Amygdala (tissue), 56 donors: ENCODE measurements at places on chromosomes 12 and 14.

GRCh38 chr14:95516554-95517181 lies at the start of gene SYNE3:
Gene SYNE3 (minus strand): TSS chr14:95516650. CDS start chr14:95475821, 40,829 bp downstream.
- DNase-seq, result peak; percentile 47

- DNase-seq, result no peak
Measured at GRCh38 chr12:101783150-101783549, 43.9 kb upstream of the SYCP3 start.

GRCh38 chr12:110635055-110635454 lies 21.1 kb downstream of the TCTN1 start:
- no peak for DNase-seq

- DNase-seq, result no peak
Measured at GRCh38 chr12:54998958-54999510, 14.5 kb upstream of the TESPA1 start.

DNA sequence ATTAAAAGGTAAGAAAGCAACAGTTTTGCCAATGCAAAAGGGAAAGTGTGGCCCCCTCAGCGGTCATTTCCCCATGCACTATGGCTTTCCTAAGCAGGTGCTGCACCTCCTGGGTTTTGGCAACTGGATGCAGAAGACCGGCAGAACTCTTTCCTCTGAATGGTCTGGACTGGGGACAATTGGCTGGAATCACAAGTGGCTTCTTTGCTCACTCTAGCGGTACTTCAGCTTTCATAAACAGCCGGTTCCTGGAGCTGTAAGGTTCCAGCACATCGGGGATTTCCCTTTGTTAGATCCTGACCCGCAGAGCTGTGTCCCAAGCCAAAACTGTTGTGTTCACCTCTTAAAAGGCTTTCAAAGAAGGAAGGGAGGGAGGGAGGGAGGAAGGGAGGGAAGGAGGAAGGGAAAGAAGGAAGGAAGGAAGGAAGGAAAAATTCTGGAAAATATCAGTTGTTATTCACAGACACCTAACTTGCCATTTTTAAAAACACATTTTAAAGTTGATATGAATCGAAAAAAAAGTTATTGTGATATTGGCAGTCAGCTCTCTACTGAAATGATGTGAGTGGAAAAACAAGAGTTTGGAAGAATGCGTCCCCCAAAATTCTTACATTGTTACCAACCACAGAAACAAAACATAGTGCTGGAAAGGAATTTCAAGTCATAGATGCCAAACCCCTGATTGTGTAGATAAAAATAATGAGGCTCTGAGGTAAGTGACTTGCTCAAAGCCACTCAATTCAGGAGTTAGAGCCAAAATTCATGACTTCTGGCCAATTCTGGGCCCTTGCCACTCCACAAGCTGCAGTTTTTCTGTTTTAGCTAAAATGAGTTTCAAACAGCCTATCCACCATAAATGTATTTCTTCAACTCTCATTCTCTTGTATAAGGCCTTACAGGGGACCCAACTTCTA lies 220.6 kb upstream of the HMGA2 start:
- no peak for DNase-seq

DNA sequence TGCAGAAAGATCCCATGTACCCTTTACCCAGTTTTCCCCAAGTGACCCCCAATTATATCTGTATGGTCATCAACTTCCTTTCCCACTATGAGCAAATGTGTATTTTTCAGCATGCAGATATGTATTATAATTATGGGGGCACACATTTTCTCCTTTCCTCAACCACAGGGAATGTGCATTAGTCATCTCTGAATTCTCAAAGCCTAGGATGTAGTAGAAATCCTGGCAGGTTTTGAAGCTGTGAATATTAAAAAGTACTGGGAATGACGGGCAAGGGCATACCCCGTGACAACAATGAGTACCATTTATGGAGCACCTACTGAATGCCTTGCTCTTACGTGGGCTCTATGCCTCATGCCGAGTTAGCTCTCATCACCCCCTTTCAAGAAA lies 71.5 kb downstream of the VWF start:
- no peak for DNase-seq

DNA sequence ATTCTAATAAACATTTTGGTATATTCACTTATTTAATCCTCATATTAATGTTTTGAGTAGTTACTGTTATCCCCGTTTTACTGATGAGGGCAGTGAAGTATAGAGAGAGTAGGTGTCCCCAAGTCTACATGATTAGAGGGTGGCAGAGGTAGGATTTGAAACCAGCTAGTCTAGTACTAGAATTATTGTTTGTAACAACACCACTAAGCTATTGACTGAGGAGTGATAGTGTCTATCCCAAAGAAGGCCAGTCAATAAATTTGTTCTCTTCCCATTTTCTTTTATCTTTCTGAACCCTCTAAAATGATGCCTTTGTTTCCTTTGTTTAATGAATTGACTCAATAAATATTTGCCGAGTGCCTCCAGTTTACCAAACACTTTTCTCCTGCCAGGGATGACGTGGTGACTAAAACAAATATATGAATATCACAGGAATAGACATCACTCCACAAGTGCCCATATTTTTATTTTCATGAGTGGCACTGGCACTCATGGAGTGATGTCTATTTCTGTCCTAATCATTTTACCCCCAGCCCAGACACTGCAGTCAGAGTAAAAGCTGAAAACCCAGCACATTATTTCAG lies 247.5 kb downstream of the SLC16A7 start:
- DNase-seq, result no peak

DNA sequence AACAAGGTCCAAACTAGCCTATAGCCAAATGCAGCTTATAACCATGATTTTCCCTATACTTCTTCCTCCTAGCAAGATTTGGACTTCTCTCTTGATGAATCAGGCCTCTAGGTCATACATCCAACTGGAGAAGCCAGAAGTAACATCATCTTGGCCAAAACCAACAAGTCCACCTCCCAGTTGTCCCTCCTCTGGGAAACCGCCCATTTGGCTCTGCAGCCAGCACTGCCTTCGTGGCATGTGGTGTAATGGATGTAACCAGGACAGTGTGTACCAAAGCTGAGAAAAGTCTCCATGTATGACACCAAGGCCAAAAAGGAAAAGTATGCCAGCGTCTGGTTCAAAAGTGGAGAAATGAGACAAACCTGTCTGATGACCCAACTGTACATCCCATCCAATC lies 59.3 kb upstream of the VASH1 start:
- no peak for DNase-seq

DNA sequence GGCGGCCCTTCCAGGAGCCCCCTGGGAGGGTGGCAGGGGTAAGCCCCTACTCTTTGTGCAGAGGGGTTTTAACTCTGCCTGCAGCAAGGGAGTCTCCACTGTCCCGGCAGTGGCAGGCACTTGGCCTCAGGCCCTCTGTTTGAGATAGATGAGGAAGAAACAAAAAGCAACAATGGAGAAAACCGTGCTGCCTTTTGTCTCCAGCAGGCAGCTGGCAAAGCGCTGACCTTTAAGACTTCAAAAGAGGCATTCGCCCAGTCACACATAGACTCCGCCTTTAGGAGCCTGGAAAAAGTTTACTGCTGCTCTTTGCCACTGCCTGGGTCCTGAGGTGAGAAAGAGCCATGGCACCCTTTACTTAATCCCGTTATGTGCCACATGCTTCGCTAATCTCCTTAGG lies 158.2 kb upstream of the NTF3 start:
- DNase-seq, result no peak

DNA sequence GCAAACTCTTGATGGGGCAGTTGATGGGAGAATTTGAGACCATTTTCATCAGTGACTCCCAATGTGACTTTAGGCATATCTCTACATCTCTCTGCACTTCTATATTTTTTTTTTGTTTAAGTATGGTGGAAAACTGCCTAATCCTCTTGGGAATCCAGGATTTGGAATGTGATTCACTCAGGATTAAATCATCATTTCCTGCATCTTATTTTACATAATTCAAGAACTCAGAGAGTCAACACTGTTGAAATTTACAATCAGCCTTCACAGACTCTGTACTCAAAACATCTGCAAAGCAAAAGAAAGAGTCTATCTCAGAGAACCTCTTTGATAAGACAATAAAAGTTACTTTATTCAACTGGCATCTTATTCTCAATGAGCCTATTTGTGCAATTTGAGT lies 260.7 kb upstream of the NOS1 start:
- DNase-seq, result no peak

- DNase-seq, result no peak
Measured at GRCh38 chr14:90510159-90510558, 113.3 kb downstream of the CALM1 start.

DNA sequence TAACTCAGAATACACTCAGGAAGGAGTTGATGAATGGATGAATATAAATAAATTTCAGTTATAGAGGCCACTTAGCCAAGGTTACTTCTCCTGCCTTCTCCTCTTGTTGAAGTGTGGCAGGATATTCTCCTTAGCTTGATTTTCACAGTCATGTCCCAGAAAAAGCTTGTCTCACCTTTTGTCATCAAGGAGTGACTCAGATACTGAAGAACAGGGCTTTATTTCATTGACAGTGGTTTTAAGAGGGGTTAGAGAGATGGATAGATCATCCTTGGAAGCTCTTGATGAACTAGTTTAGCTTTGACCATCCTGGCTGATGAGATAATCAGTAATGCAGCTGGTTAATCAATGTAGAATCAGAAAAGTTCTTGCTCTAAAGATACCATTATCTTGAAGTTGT lies 35.0 kb upstream of the CFAP54 start:
- DNase-seq, result no peak

DNA sequence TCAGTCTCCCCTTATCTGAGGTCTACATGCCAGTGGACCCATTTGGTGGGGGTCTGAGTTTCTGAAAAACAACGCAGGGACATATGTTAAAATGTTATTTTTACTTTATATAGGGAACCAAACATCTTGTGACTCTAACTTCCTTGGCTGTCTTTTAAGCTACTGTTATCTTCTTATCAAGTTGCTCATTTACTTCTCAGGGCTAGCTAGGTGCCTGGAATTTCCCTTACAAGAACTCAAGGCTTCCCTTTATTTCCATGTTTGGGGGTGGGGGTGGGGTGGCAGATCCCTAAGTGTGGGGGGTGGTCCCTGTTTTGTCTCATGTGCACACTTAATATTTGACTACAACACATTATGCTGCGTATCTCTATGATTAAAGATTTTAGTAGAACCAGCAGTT lies 31.6 kb downstream of the PPP1R36 start:
- no peak for DNase-seq

DNA sequence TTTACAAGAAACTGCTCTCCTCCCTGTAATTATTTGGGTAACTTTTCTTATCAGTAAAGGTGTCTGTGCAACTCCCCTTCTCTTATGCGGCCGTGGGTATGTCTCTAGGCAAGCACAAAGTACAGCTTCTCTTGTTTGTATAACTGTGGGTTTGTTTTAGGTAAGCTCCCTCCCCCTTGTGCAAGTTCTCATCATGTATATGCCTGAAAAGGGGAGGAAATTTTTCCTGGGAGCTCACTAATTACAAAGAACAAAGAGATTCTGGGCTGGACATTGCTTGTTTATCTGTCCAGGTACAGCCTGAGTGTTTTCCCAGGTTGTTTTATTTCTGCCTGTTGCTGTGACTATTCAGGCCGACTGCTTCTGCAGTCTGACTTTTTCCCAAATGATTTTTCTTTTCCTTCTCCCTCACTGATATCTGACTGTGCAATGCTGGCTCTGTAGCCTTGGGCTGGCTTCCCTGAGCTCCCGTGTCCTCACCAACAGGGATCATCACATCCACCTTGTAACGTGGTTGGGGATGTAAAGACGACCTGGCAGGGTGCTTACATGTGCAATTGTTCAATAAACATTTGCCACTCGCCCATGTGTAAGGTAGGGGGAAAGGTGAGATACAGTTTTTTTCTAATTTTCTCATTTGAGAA lies 916.5 kb downstream of the AACS start:
- DNase-seq, result no peak

GRCh38 chr12:64678835-64679234 lies 68.5 kb downstream of the RASSF3 start:
- DNase-seq, result no peak

GRCh38 chr12:131135311-131135785 lies 181.6 kb downstream of the ADGRD1 start:
- no peak for DNase-seq

DNA sequence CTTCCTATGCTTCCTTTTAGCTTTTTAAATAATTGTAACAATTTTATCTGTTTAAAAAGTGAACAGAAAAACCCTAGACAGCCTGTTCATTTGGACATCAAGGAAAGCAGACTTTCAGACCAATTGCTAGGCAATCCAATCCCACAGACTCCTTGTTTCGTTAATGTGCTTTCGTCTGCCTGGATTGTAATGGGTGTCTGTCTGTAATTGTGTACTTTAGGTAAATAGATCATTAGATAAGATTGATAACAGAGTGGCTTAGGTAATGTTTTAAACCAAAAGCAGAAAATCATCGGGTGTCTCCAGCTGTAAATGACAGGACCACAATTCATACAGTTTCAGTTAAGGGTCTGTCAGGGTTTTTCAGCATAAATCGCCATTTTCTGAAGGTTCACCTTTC lies 19.6 kb downstream of the CCDC60 start:
- no peak for DNase-seq

GRCh38 chr12:114420944-114421335 lies 15.0 kb upstream of the TBX5 start:
- no peak for DNase-seq

DNA sequence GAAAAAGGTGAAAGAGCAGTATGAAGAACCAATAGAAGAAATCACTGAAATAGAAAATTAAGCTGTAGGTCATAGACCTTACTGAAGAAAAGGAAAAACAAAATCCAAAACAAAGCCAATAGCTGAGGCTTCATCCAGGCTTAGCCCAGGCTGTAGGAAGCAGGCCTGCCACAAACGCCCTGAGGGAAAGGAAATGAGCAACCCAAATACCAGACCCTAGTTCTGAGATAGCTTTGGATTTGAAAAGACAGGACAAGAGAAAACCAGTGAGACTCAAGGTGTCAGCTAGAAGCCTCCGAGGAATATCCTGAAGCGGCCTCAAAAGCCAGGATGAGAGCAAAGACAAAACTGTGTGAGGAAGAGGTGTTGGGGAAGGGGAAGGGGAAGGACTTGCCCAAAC lies 79.2 kb downstream of the FERMT2 start:
- DNase-seq, result no peak

- DNase-seq, result no peak
Measured at GRCh38 chr14:63174760-63175191, 29.5 kb upstream of the RHOJ start.

DNA sequence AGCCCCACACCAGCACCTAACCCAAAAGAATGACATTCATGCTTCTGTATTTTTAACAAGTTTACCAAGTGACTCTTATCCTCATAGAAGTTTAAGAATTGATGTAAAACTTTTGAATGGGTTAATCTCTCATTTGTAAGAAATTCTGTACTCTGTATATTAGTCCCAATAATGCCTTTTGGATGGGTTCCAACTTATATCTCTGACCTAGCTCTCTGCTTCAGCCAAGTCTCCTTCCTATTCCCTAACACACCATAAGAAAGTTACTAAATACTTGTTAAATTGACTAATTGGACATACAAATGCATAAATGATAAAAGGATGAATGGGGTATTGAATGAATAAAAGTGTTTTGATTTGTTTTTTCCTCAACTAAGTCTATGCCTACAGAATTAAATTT lies 557.3 kb downstream of the TMTC2 start:
- DNase-seq, result no peak

DNA sequence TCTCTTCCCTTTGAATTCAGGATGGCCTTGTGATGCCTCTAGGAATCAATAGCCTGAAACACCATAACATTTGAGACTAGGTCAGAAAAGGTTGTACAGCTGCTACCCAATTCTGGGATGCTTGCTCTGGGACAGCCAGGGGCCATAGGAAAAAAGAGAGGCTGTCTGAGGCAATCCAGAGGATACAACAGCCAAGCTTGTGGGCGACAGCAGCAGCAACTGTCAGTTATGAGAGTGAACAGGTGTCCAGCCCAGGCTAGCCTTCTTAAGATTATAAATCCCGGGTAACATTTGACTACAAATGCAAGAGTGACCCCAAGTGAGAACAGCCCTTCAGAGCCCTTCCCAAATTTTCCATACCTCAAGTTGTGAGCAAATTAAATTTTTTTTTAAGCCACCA lies 11.1 kb downstream of the DCN start:
- no peak for DNase-seq

- no peak for DNase-seq
Measured at GRCh38 chr12:127619869-127620734, 646.9 kb upstream of the TMEM132C start.
